Fibroblast of skin of right biceps (primary cell): ENCODE measurements at places on chromosomes 12 and 14.

- no peak for DNase-seq
Observed at GRCh38 chr12:68175557-68176061, 16.1 kb upstream of the IFNG start.

- DNase-seq = no peak
Observed at GRCh38 chr12:92010368-92010767, 135.3 kb downstream of the BTG1 start.

- no peak for DNase-seq
Observed at GRCh38 chr14:99736603-99737371, 52.7 kb downstream of the CYP46A1 start.

GRCh38 chr14:69625299-69626131 is 14.1 kb downstream of the SUSD6 start:
- DNase-seq = no peak

DNA sequence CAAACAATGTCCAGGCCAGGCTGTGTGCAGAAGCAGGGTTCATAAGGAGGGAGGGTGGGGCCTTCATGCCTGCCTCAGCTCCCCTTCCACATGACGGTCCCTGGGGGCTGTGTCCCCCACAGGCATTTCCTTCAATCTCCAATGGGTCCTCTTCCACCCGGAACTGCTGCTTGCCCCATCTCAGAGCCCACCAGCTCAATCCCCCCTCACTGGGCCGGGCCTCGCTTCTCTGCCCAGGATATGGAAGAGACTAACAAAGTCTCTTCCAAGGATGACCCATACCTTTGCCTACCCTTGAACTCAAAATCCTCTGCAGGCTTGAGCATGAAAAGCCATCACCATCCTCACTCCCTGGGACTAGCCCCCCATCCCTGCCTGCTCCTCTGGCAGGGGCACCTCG is 28.4 kb upstream of the FAM181A start:
- no peak for DNase-seq

DNA sequence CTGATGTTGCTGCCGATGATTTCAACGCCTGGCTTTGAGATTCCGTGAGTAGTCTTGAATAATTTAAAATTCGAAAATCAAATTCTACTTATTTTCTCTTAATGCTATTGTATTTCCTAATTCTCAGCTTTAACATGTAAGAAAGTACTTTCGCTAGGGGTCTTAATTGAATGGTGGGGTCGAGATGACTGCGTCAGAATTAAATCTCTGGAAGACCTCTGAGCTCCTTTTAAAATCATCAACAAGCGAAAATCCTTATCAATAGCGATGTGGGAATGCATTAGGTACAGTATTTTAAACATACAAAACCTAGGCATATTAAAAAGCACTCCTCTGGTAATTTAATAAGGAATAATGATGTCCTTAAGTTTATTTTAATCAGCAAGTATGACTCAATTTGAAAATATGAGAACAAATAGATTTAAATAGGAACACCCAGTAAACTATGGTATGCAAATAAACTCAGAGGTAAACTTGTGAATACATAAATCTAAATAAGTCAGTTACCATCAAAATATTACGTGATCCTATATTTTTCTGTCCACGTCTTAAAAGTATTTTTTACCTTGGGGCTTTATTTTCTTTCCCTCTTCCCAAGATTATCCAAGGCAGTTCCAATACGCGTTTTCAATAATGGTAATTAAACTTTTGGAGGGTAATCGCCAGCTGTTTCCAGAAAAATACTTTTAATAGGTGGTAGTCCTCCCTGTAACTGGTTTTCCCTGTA is 1.4 kb downstream of the FOXA1 start:
- DNase-seq = no peak

DNA sequence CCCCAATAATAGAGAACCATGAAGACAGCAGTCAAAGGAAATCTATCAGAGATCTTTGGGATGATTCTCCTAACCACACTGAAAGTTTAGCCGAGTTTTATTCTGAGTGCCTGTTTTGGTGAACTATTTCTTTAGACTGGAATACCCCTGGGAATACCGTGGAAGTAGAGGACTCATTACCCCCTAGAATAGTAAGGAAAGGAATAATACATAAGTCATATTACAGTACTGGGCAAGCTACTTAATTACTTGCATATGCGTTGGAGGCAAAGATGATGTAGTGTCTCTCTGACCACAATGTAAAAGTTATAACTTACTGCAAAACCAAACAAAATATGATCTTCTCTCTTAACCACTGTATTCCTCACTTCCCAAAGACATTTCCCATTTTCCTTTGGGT is 25.5 kb downstream of the ZC2HC1C start:
- DNase-seq = peak; percentile 71

DNA sequence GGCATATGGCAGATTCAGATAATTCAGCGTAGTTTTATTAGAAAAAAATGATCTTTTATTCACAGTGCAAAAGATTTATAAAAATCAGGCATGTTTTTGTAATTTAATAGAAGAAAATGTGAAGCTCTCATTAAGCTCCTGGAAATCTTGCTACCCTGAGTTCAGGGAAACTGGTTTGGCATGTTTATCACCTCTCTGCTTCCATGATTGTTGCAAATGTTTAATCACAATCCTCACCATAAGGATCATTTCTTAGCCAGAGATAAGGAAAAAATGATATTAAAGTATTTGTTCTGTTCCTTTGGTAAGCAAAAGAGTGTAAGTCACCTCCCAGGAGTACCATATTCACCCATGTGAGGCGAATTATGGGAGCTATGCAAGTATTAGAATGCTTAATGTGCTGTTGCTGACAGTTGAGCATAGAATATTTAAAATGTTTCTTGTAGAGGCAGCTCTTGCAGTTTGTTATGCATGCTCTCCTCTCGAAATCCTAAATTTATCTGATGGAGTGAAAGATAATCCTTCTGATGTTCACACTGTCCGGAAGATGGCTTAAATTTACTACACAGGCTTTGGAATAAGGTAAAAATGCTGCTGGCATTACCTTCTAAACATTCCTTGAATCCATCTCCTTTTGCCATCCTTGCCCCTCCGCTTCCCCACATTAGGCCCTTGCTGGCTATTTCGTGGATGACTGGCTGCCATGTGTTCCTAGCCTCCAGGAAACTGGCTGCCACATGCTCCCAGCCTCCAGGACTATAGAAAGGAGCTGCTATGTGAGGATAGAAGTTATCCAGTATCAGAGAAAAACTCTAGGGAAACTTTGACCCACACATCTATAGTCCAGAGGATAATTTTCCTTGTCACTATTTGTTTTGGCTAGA is 115.8 kb upstream of the CCDC198 start:
- no peak for DNase-seq

DNA sequence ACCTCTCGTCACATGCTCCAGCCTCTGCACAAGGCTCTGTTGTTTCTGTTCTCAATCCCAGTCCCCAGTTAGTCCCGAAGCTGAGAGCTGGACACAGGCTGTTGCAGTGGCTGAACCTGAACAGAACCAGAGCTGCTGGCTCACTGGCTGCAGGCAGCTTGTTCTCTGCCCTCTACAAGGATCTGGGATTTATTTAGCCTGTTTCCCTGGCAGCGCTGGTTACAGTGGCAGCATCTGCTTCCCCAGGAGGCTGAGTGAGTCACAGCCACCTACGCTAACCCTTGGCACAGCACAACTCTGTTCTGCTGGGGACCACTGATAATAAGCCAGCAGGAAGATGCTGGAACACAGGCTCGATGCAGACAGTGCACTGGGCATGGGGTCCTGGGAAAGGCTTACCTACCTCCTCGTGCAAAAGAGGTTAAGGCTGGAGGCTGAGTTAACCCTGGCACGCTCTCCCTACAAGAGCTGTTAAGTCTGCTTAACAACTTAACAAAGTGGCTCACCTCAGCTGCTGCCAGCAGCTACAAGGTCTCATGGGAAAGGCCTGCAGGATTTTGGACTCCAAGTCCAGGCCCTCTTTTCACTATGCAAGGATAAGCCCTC is 299.6 kb downstream of the PCNX1 start:
- peak; percentile 69 for DNase-seq

- no peak for DNase-seq
Observed at GRCh38 chr14:23481979-23482822, 12.7 kb downstream of the NGDN start.

DNA sequence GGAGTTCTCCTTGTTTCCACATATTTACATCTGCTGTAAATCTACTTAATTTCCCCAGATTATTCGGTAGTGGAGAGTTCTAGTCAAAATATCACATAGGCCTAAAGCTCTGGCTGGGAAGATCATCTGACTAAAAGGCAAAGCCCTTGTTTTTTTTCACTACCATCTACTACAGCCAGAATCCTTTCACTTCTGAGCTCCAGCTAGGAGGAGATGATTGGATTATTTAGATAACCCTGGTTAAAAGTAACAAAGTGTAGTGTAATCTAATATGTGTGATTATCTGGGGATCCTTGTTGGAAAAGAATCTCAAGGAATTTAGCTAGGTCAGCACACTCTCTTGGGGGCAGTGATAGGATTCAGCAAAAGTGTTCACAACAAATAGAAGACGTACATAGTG is 125.4 kb downstream of the DYRK2 start:
- peak; percentile 55 for DNase-seq

DNA sequence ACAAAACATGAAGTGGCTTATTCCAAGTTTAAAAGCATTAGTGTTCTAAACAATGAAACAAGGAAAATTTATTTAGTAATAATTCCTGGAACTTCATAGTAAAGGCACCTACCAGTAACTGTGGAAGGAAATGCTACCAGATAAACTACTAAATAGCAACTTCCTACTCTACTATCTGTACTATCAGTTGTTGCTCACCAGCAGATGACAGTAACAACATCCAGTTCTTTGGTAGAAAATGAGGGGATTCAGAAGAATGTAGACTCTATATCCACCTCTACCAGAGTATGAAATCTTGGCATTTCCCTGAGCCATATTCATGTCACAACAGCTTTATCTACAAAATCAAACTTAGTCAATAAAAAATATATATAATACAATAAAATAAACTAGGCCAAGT is 3.1 kb downstream of the ENTPD5 start:
- DNase-seq = no peak

- DNase-seq = no peak
Observed at GRCh38 chr12:106493531-106493930, 89.3 kb upstream of the RFX4 start.

DNA sequence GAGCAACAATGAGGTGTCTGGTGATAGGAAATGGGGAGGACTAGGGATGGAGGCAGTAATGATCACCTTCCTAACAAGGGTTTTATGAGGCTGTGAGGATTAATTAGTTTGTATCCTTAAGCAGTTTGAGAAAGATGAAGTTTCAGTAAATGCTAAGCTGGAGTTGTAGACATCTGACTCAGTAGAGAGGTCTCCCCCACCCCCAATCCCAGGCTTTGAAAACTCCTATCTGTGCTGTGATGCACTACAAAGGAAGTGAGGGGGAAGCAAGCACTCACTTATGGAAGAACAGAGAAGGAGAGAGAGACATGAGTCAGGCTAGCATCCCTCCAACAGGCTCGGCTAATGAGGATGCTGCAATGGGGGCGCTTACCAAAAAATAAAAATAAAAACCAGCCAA is 5.5 kb upstream of the BCL11B start:
- peak; percentile 81 for DNase-seq

- DNase-seq = no peak
Observed at GRCh38 chr14:77111021-77111420, 13.0 kb downstream of the CIPC start.

GRCh38 chr12:128918481-128919260 is 65.4 kb downstream of the GLT1D1 start:
- DNase-seq = no peak

GRCh38 chr14:25090716-25091454 is 40.9 kb upstream of the STXBP6 start:
- peak; percentile 80 for DNase-seq

GRCh38 chr12:124703856-124704255 is 136.4 kb upstream of the NCOR2 start:
- no peak for DNase-seq

DNA sequence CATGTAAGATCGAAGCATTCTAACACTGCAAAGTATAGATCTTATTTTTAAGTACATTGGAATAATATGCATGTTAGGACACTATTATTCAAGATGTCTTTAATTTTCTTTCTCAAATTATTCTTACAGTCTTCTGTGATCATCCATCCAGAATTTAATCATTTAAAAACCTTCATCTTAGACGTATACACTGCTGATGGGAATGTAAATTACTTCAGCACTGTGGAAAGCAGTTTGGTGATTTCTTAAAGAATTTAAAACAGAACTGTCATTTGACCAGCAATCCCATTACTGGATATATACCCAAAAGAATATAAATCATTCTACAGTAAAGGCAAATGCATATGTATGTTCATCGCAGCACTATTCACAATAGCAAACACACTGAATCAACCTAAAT is 3.2 kb upstream of the RPS29 start:
- DNase-seq = no peak

DNA sequence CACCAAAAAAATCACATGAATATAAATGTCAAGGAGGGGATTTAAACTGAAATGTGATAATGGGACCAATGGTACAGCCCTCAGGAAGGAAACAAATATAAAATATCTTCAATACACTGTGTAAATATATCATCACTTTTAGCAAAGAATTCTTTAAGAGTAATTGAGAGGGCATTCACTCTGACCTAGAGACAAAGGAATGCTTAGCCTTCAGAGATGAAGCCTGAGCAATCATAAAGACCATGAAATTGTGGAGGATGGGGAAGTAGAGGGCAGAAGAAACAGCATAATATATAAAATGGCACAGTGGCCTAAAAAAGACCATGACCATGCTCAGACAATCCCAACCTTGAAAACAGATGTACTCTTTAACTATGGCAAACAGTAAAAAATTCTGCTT is 20.4 kb downstream of the YAF2 start:
- peak; percentile 70 for DNase-seq

GRCh38 chr12:26732005-26732908 is 100.7 kb downstream of the ITPR2 start:
- DNase-seq = no peak

DNA sequence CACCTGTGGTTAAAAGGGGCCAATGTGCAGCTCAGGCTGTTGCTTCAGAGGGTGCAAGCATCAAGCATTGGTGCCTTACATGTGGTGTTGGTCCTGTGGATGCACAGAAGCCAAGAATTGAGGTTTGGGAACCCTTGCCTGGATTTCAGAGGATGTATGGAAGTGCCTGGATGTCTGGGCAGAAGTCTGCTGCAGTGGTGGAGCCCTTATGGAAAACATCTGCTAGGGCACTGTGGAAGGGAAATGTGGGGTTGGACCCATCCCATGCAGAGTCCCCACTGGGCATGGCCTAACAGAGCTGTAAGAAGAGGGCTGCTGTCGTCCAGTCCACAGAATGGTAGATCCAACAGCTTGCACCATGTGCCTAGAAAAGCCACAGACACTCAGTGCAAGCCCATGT is 36.6 kb downstream of the PCNX1 start:
- DNase-seq = no peak

GRCh38 chr12:59559696-59560095 is 36.1 kb upstream of the SLC16A7 start:
- DNase-seq = no peak
